Aorta (tissue), 5 donors: ENCODE measurements at places on chromosomes 11 and 22. TPM values are rescaled to one million over a fixed set of nuclear protein-coding genes. Genes with fewer than 3 reads are reported as not detected.

GRCh38 chr22:27780161-27780575, 21.4 kb downstream of the MN1 start:
- H3K27ac ChIP-seq: no peak overlapping the region
- no peak for DNase-seq
- H3K36me3 ChIP-seq: no peaks in the 10 kb centered on the region
- no peaks in the 10 kb centered on the region for H3K27me3 ChIP-seq

Gene MOGAT2
- polyA plus RNA-seq: 13.4 TPM

Gene MFNG
- polyA plus RNA-seq: 12.0 TPM

GRCh38 chr11:3795131-3796001, 2.0 kb downstream of the NUP98 start:
- H3K36me3 ChIP-seq: peaks cover 1% of the 10 kb centered on the region
- H3K27ac ChIP-seq: no peak overlapping the region
- no peaks in the 10 kb centered on the region for H3K27me3 ChIP-seq
- H3K4me3 ChIP-seq: peak overlapping the region; percentile 93

- no peak for DNase-seq
- peaks cover 6% of the 10 kb centered on the region for H3K4me1 ChIP-seq
- H3K36me3 ChIP-seq: no peaks in the 10 kb centered on the region
- no peaks in the 10 kb centered on the region for H3K27me3 ChIP-seq
- no peak overlapping the region for H3K27ac ChIP-seq
Observed at GRCh38 chr11:27394781-27395228, 31.8 kb upstream of the CCDC34 start.

Gene CNTF
- 1.3 TPM for polyA plus RNA-seq

Gene ANKK1
- polyA plus RNA-seq: not detected

GRCh38 chr11:85759915-85760314, 51.0 kb downstream of the SYTL2 start:
- H3K4me1 ChIP-seq: peaks cover 2% of the 10 kb centered on the region
- H3K27ac ChIP-seq: no peak overlapping the region
- no peaks in the 10 kb centered on the region for H3K27me3 ChIP-seq
- H3K36me3 ChIP-seq: no peaks in the 10 kb centered on the region
- DNase-seq: no peak
- H3K4me3 ChIP-seq: no peak overlapping the region

DNA sequence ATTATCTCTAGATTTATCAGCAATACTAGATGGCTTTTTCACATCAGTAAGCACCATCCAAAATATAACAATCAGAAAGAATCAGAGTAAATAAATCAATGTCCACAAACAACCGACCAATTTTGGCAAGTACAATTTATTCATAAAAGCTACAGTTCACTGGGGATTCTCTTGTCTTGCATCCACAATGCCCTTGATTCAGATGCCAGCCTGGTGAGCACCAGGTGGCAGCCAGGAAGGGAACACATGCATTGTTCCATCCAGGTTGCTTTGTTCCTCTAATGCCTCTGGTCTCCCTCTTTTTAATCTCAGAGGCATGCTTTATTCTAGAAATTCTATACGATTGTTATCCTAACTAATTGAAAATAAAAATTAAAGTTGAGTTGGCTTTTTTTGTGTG, 242.1 kb upstream of the KIRREL3 start:
- no peaks in the 10 kb centered on the region for H3K36me3 ChIP-seq
- H3K4me3 ChIP-seq: no peak overlapping the region
- H3K4me1 ChIP-seq: no peaks in the 10 kb centered on the region
- no peaks in the 10 kb centered on the region for H3K27me3 ChIP-seq
- no peak for DNase-seq

DNA sequence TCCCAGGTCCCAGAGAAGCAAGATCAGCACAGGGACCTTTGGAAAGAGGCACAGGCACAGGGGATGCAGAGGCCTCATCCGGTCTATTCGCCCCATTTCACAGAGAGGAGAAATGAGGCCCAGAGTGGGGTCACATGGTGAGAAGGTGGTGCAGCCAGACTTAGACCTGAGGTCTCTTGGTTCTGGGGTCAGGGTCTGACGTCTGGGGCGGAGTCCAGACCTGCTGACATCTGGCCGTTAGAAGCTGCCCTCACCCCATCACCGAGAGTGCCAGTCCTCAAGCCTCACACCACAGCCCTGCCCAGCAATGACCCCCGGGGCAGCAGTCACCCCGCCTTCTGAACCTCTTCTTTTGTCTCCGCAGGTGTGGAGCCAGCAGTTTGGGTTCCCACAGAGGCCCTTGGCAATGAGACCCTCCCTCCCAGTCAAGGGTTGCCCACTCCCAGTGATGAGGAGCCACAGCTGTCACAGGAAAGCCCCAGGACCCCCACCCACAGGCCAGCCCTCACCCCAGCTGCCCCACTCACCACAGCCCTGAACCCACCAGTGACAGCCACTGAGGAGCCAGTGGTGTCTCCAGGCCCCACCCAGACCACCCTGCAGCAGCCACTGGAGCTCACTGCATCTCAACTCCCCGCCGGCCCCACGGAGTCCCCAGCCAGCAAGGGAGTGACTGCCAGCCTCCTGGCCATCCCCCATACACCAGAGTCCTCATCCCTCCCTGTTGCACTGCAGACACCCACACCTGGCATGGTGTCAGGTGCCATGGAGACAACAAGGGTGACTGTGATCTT, 62.4 kb downstream of the OTOG start:
- H3K4me1 ChIP-seq: no peaks in the 10 kb centered on the region
- H3K27me3 ChIP-seq: no peaks in the 10 kb centered on the region
- H3K4me3 ChIP-seq: no peak overlapping the region
- no peak overlapping the region for H3K27ac ChIP-seq

- no peaks in the 10 kb centered on the region for H3K4me1 ChIP-seq
- no peak for DNase-seq
- no peak overlapping the region for H3K4me3 ChIP-seq
- H3K36me3 ChIP-seq: no peaks in the 10 kb centered on the region
- H3K27ac ChIP-seq: no peak overlapping the region
Observed at GRCh38 chr22:44783581-44783980, 31.2 kb downstream of the ARHGAP8 start.

Gene CCDC87
- 0.10 TPM for polyA plus RNA-seq

Gene TMEM191B
- polyA plus RNA-seq: 3.8 TPM

- no peak overlapping the region for H3K4me3 ChIP-seq
- H3K4me1 ChIP-seq: no peaks in the 10 kb centered on the region
- DNase-seq: no peak
Observed at GRCh38 chr11:17648528-17648927, 70.8 kb upstream of the MYOD1 start.
